Left ventricle myocardium inferior (tissue), 1 donor: ENCODE measurements at places on chromosomes 5 and 9.

DNA sequence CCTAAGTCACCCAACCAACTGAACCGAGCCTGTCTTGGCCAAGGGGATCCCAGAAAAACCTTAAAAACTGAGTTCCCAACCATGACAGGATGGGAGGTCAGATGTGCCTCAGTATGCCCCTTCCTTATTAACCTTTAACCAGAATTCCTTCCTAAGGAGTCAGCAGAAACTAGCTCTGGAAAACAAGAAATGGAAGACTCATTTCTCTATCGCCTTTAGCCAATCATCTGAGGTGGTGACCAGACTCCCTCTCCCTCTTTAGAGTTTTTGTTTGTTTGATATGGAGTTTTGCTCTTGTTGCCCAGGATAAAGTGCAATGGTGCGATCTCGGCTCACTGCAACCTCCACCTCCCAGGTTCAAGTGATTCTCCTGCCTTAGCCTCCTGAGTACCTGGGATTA, 37.5 kb downstream of the SLC28A3 start:
- no peak for DNase-seq

DNA sequence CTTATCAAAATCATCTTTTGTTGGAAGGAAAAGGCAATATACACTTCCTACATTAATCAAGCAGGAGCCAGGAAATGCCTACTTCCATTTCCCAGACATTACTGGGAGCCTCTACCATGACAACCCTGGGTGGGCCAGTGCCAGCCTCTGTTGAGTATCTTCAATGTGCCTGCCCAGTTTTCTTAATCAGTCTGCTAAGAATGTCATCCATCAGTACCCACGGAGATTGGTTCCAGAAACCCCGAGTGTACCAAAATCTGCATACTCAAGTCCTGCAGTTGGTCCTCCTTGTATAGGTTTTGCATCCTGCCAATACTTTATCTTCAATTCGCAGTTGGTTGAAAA, 82.4 kb downstream of the MARCHF3 start:
- DNase-seq: no peak

DNA sequence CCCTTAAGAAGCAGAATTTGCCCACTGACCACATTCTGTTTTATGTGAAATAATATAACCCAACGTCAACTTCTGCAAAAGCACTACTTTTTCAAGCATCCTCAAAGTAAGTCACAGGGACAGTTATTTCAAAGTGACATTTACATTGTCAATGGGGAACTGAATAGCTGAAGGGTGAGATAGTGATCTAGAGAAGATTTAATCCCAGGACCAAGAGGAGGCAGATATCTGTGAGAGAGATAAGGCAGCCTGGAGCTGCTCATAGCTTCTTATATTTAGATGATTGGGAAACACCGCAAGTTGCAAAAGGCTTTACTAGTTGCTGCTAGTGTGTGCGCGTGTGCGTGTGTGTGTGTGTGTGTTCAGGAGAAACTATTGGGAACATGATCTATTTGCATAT, 210.4 kb upstream of the RFX3 start:
- DNase-seq: no peak

- DNase-seq: no peak
Observed at GRCh38 chr5:157690690-157691433, 19.5 kb downstream of the C5orf52 start.

- no peak for DNase-seq
Observed at GRCh38 chr5:160657068-160657507, 194.9 kb downstream of the ATP10B start.

GRCh38 chr5:147578228-147579024, 68.6 kb upstream of the DPYSL3 start:
- DNase-seq: no peak

- DNase-seq: no peak
Observed at GRCh38 chr9:114037961-114038723, 40.0 kb downstream of the AMBP start.

GRCh38 chr5:56264417-56265025, 31.4 kb upstream of the ANKRD55 start:
- no peak for DNase-seq

DNA sequence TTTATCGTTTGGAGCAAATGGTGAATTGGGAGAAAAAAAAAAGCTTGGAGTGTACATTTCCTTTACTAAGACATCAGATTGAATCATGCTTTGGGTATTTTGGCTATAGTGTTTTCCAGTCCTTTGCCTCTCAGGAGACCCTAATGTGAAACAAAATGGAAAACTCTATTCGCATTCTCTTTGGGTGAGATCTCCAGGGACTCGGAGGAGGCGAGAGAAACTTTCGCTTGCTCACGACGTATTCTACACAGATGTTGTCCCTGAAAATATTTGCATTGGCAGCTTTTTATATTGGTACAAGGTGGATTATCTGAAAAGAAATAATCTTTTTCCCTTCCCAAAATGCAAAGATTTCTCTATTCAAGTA, 1240.1 kb upstream of the WWC1 start:
- no peak for DNase-seq

GRCh38 chr5:164127527-164127926, 622.1 kb downstream of the MAT2B start:
- no peak for DNase-seq

DNA sequence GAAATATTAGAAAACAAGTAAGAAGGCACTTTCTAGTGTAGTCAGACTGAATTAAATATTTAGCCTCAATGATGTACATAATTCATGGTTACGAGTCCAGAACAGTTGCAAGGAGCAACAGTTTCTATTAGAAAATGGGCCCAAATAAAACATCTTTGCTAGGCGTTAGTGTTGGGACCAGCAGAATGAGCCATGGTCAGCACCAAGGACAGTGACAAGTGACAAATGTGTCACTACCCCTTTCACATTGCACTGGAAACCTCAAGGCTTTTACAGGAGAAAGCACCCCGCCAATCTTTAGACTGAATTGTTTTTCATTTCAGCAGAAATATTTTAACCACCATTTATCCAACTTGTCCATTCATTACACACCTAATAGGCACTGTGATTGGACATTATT, 301.3 kb upstream of the ADCY2 start:
- DNase-seq: no peak

GRCh38 chr5:132000677-132001453, 10.6 kb downstream of the ACSL6 start:
- DNase-seq: no peak

DNA sequence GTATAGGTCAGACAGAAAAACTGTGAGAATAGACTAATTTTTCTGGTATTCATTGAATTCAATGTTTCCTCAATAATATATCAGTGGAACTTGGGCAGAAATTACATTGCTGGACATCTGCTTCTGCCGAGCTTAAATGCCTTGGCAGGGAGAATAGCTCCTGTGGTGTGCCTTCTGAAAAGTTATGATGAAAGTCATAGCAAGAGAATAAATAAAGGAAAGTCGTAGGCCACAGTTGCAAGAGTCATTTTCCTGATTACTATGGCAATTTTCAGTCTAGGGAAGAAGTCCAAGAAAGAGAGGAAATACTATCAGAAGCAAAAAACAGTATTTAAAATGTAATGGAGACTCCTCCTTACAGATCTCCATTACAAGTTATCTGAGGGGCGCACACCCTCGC, 1596.1 kb upstream of the WWC1 start:
- DNase-seq: no peak

- DNase-seq: no peak
Observed at GRCh38 chr5:88679638-88680037, 203.3 kb downstream of the MEF2C start.

DNA sequence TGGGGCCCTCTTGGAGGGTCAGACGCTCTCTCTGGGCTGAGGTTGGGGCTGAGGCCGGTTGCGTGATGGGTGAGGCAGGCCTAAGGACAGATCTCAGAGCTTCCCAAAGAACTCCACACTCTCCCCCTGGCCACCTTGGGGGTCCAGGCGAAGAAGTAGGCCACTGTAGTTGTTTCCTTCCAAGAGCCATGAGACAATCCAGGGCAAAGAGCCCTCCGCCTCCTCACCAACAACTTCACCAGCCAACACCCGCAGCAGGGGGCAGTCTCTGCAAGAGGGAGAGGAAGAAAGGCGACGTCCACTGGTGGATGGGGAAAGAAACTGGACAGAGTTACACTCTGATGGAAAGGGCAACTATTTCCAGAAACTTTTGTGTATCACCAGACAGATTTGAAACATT, 10.7 kb downstream of the SLC35A4 start:
- DNase-seq: peak; percentile 49

DNA sequence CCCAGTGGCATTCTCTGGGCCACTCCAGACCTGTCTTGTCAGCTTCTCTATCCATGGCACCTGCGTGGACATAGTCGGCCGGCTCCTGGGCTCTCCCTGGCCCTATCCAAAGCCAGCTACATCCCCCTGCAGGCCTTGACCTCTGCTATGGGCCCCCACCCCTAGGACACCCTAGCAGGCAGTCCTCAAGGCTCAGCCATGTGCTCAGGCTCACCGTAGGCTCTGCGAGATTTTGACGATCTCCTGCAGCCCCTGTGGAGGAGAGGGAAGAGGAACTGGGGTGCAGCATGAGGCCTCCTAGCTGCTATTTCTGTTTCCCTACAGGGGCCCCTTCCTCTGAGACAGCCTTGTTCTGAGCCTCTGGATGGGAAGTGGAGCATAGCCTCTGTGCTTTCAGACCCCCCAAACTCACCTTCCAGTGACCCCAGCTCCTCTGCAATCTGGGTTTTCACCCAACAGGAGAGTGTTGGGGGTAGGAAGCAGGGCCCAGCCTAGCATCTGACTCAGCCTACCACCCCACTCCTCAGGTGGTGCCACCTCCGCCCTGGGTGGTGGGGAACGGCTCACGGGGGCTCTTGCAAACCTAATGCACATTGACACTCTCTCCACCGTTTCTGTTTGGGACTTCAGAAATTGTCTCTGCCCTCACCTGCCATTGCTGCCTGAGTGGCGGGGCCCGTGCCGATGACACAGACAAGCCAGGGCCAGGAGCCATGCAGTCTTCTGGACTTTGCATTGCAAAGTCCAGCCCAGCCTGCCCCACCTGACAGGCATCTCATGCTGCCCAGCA, 36.7 kb downstream of the HRH2 start:
- no peak for DNase-seq

DNA sequence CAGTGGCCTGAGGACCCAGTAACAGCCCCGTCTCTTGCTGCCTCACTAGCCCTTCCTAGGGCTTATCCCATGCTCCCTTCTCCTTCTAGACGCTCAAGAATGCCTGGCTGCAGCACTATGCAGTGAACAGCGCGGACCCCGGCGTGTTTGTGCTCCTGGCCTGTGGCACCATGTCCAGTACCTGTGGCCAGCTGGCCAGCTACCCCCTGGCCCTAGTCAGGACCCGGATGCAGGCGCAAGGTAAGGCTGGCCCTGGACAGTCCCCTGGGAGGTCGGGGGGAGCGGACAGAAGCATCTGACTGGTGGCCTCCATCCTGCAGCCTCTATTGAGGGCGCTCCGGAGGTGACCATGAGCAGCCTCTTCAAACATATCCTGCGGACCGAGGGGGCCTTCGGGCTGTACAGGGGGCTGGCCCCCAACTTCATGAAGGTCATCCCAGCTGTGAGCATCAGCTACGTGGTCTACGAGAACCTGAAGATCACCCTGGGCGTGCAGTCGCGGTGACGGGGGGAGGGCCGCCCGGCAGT, 20.5 kb downstream of the PTGES2 start:
- peak; percentile 12 for DNase-seq

GRCh38 chr5:17384181-17384580, 113.8 kb upstream of the TAF11L2 start:
- no peak for DNase-seq

GRCh38 chr9:9061627-9062026, 1262.0 kb upstream of the DMAC1 start:
- no peak for DNase-seq

- DNase-seq: peak; percentile 41
Observed at GRCh38 chr5:173472784-173473278, 143.6 kb downstream of the BOD1 start.

GRCh38 chr9:130780415-130780814, 54.6 kb upstream of the ABL1 start:
- DNase-seq: no peak

DNA sequence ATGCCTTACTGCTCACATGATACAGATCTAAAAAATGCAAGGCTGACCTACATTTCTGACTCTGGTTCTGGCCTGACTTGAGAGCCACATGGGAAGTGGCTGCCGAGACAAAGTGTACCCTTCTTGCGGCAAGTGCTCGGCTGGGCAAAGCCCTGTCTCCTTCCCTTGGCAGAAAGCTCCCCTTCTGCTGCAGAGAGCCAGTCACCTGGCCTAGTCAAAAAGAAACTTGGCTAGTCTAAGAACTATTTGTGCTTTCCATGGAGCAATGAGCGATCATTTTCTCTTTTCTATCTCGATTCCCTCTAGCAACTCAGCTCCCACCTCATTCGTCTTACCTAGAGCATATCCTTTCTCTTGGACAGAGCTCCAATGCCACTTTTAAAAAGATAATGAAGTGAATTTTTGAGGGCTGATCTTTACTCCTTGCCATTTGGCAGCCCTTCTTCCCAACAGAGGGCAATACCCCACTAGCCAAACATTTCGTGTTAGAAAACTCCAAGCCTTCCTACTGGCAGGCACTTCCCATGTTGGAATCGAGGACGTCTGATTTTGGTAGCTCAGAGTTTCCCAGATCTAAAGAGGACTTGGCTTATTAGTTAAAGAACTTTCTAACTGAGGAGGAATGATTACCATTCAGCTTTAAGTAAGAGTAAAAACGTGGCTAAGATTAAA, 108.1 kb upstream of the PRRC1 start:
- DNase-seq: no peak

DNA sequence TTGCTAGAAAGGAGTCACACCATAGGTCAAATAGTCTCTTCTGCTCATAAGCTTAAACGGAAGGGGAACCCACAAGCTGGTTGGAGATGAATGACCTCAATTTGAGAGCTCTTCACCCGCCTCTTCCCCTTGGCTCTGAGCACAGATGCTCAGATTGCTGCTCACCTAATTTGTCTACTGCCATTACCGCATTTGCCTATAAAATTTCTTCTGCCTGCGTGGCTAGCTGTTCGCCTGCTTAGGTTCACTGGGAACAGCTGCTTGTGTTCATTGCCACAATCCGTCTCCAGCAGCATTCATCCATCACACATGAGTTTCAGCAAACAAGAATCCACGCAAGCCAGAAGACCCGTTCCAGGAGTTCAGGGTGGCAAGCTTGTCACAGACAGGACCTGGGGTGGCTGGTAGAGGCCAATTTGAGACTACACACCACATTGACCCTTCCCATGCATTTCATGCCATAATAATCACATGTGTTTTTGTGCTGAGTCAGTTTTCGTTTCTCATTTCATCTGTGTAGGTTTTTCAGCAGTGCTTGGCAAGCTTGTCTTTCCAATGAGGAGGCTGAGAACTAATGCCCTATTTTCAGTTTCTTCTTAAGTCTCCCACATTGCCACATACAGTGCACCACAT, 50.2 kb upstream of the DNAH5 start:
- DNase-seq: no peak

DNA sequence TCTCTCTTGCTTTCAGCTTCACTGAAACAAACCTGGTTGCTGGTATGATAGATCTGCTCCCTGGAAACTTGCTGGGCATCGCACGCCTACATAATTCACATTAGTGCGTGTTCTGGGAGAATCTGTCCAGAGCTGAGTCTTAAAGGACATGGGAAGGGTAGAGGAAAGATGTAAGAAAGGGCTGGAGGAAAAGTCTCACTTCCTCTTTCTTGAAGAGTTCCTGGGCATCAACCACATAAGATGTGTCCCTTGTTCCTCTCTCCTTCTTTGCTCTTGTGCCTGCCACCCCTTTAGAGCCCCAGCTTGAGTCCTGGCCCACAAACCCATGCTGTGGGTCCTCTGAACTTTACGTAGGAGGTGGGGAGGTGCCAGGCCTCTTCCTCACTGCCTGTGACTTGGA, 205.3 kb upstream of the PANK3 start:
- DNase-seq: no peak

- no peak for DNase-seq
Observed at GRCh38 chr5:34897646-34898045, 17.7 kb downstream of the RAD1 start.

GRCh38 chr5:111739416-111739815, 17.6 kb downstream of the NREP start:
- no peak for DNase-seq

GRCh38 chr5:112706446-112707016, 31.2 kb upstream of the APC start:
- DNase-seq: no peak
